ENCODE measurements at places on chromosomes 4 and X. TPM values are rescaled to one million over a fixed set of nuclear protein-coding genes. Genes with fewer than 3 reads are reported as not detected.

The NXF2 gene
- not detected for total RNA-seq

DNA sequence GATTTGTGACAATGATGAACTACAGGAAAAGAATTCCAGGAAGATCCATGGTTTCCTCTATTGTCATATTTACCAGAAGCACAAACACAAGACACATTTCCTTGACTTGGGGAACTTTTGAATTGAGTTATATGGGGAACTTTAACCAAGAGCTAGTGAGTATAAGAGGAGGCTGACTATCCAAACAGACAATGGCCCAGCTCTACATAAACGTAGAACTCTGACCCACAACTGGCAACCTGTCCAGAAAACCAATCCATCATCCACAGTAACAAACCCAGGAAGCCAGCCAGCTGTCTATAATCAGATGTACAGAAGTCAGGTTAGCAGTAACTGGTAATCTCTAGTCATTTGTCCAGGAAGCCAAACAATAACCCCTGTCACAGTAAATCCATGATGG, 167.0 kb upstream of the CPEB2 start:
- no peak for DNase-seq

DNA sequence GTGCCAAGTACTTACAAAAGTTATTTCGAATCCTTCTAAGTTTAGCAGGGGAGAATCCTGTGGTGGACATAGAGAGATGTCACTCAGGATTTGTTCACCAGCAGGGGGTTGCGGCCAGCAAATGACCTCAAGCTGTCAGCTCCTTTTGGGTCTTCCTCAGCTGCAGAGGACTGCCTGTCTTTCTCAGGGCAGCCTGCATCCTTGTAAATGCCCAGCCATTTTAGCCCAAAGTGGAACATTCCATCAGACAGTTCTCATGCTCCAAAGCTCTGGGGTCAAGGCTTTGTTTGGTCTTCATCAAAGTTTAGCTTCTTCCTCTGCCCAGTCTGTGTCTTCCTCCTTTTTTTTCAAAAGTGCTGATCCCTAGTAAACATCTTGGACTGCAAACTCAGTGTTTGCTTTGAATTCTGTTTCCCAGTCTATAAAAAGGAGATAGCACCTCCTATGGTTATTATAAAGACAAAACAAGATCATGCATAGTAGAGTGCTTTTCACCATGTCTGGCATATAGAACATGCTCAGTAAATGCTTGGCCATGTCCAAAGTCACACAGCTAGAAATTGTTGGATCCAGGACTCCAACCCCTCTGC, 156.4 kb upstream of the GATB start:
- no peak for DNase-seq

- no peak for DNase-seq
Observed at GRCh38 chr4:114595207-114595606, 3.4 kb upstream of the UGT8 start.

- DNase-seq: no peak
Observed at GRCh38 chr4:112348488-112349158, 51.5 kb downstream of the ALPK1 start.

The ARHGEF9 gene
- total RNA-seq: 39.0 TPM

DNA sequence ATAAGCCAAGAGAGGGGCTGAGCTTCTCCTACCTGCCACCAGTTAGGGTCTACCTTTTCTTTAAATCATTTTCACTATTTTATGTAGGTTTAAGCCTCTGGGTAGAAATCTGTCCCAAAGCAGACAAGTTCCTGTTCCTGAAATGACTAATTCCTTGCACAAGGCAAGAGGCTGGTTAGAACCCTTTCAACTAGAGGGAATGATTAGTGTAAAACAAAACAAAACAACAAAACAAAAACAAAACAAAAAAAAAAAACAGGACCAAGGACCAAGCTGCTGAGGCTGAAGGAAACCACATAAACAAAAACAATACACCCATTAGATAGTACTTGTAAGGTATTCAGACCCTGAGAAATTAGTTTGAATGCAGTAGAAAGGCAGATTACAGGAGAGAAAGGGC, 62.7 kb downstream of the MAML3 start:
- no peak for DNase-seq

DNA sequence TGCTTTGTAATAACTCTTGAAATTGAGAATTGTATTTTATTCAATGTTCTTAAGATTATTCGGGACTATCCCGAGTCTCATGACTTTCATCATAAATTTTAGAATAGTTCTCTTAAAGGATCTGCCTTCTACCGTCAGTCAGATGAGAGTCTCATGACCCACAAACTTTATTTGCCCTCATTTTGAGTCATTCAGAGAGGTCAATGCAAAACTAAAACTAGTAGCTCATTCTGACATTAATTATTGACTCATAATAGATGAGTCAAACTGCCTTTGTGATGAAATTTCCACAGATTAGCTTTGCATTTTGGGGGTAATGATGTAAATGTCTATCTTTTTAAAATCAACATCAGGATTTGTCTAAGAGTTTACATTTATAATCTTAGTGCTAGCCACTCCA, 1527.3 kb downstream of the TECRL start:
- no peak for DNase-seq

DNA sequence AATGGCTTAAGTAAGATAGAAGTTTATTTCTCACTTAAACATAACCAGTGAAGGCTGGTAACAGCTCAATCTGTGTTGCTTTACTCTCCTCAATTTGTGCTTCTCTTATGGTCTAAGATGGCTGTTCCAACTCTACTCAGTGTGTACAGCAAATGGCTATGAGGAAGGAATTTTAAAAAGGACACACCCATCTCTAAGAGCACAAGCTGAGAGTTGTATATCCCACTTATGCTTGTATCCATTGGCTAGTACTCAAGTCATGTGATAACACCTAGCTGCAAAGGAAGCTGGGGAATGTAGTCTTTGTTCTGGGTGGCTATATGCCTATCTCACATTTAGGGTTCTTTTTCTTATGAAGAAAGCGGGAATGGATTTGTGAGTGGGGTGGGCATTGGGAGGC, 63.3 kb downstream of the GPAT3 start:
- DNase-seq: no peak

DNA sequence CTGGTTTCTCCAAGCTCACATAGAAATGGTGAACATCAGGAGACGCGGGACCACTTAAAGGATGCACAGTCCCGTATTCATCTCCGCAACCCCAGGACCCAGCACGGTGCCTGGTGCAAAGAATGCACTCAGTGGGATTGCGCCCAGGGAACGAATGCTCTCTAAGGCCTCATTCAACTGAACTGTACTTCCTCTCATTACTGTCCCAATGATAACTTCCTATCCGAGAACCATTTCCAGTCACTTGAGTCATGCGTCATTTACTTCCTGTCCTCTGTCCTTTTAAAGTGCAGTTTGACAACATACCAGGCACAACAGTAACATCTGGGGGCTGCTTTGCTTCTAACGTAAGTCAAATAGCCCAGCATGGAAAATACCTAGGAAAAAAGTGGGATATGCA, 75.7 kb downstream of the RBM47 start:
- no peak for DNase-seq

The TMEM255A gene
- total RNA-seq: not detected

- DNase-seq: no peak
Observed at GRCh38 chrX:53005327-53005726, 43.3 kb upstream of the GPR173 start.

DNA sequence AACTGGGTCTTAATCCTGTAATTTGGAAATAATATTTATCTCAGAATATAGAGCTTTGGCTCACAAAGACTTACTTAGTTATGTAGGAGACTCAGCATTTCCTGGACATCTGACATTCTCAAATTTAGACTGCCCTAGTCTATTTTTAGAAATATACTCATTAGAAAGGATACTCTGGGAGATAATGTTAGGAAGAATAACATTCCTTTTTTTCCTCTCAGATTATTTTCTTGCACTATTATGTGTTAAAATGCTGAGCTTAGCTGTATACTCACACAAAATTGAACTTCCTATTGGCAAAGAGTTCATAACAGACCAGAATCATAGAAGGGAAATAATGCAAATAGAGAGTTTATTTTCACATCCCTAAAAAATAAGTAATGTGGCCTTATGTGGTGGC, 1424.9 kb upstream of the PCDH7 start:
- DNase-seq: no peak

GRCh38 chr4:12409507-12410190, 981.0 kb upstream of the HS3ST1 start:
- no peak for DNase-seq

DNA sequence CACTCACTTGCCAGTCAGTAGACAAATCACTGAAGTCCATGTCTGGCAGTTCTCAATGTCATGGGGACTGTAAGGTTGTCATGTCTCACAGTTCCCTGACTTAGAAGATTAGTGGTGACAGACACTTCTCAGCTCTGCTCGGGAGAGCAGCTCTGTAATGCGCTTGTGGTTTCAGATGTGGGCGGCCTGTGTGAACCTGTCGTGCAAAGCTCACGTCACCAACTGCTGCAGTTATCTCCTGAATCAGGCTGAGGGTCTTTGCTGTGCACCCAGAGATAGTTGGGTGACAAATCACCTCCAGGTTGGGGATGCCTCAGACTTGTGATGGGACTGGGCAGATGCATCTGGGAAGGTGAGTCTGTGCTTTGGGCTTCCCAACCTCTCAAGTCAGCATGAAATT, at the start of gene IL9R:
TSS of gene IL9R (plus strand) at position 261 of the 400 bp plus-strand sequence. CDS start at position 325, 64 bp downstream.
- no peak for DNase-seq

All from naive thymus-derived CD4-positive, alpha-beta T cell (primary cell).